NB4 (cell line): ENCODE measurements at places on chromosomes 7 and 10.

- DNase-seq: no peak
Measured at GRCh38 chr10:60230892-60231291, 158.8 kb downstream of the ANK3 start.

GRCh38 chr10:30836406-30836805, 195.3 kb downstream of the ZNF438 start:
- no peak for DNase-seq

GRCh38 chr10:31759124-31759798, 169.4 kb downstream of the ARHGAP12 start:
- DNase-seq: no peak

DNA sequence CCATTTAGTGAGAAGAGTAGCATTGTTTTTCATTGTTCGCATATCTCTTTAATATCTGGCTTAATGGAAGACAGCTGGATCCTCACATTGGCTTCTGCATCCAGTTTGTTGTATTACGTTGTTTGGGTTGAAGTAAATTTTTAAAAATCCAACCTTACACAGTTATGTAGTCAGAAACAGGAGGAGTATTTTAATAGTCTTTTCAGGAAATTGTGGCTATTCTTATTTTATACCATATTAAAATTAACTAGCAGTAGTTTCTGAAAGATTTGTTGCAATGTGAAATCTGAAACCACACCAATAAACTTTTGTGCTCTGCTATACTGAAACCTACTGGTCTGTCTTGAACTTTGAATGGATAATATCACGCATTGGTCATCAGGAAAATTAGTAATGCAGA, 27.9 kb downstream of the MYPN start:
- DNase-seq: no peak

DNA sequence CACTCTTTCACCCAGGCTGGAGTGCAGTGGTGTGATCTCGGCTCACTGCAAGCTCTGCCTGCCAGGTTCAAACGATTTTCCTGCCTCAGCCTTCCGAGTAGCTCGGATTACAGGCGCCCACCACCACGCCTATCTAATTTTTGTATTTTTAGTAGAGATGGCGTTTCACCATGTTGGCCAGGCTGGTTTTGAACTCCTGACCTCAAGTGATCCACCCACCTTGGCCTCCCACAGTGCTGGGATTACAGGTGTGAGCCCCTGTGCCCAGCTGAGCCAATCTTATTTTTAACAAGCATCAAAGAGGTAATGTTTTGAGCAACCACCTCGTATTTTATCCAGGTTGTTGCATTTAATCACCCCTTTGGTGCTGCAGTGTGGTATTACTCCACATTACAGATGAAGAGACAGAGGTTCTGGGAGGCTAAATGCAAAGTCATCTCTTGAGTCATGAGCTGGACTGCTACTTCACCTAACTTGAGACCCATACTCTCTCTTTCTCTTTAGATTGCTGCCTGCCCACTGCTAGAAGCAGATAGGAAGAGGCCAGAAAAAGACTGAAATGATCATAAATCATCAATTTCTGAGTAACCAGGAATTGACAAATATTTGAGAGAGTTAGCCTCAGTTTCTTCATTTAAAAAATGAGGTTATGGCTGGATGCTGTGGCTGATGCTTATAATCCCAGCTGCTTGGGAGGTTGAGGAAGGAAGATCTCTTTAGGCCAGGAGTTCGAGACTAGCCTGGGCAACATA, 116.2 kb downstream of the CAMK1D start:
- no peak for DNase-seq

DNA sequence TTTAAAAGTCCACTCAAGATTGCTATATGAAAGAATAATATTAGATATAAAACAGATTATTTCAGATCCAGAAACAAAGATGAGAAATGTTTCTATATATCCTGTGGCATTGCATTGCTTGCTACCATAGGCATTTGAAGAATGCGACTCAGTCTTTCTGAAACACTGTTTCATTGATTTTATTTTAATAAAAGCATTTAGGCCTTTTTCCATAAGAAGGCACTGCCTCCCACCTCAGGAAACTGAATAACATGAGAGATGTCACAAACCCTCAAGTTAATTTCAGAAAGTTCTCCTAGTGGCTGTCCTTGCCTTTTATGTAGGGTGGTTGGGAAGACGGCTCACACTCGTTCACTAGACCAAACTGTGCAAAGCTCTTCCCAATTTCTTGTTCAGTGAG, 23.3 kb downstream of the PRPS1L1 start:
- DNase-seq: no peak

DNA sequence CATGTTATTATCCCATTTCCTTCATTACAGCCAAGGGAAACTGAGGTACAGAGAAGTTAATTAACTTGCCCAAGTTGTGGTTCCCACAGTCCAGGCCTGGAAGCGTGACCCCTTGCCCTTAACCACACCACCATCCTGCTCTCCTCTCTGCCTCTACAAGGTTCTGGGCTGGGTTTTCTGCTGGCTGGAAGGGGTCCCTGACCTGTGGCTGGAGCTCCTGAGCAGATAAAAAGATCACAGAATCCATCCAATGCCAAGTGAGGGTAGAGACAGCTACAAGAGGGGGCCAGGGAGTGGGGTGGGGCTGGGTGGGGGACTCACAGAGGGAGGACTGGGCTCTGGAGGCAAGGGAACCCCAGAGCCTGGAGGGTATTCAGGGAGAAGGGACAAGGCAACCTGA, 9.7 kb downstream of the ASB10 start:
- DNase-seq: no peak

DNA sequence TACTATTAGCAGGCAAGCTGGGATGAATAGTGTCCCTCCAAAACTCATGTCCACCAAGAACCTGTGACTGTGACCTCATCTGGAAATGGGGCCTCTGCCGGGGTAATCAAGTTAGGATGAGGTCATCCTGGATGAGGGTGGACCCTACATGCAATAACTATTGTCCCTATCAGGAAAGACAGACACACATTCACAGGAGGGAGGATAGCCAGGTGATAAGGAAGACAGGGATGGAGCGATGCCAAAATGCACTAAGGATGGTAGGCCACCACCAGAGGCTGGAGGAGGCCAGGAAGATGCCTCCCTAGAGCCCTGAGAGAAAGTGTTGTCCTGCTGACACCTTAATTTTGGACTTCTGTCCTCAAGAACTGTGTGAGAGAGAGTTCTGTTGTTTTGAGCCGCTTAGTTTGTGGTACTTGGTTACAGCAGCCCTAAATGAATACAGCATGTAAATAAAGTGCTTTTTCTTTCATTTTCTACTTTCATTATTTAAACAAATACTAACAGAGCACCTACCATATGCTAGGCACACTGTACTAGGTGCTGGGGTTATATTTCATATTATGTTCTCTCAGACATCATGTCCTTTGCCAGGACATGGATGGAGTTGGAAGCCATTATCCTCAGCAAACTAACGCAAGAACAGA, 111.9 kb downstream of the USP6NL start:
- DNase-seq: no peak

DNA sequence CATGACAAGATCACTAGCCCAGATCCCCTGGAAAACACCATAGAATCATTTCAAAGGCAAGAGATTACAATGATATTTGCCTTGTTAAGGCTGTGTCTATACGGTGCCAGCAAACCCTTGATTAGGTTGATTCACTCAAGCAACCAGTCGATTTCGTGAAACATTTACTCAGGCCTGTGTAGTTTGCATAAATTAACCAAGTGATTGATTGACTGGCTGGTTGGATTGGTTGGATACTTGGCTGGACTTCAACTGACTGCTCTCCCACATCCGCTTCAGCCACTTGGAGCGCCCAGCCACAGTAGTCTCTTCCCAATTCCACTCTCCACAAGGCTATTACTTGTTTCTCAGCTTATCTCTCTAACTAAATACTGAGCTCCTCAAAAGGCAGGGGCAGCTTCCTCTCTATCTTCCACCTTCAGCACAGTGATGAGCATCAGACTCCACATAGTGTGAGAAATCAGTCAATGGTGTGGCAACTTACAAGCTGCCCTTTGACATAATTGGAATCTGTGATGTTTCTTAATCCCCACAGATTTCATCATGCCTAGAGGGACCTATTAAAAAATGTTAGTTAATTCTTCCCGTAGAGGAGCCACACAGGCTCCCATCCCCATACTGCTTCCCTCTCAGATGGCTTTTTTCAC, 217.4 kb downstream of the GRM8 start:
- peak; percentile 12 for DNase-seq

- DNase-seq: no peak
Measured at GRCh38 chr10:43377424-43377883, 6.0 kb downstream of the FXYD4 start.

- no peak for DNase-seq
Measured at GRCh38 chr7:88083883-88084282, 136.0 kb downstream of the SRI start.

DNA sequence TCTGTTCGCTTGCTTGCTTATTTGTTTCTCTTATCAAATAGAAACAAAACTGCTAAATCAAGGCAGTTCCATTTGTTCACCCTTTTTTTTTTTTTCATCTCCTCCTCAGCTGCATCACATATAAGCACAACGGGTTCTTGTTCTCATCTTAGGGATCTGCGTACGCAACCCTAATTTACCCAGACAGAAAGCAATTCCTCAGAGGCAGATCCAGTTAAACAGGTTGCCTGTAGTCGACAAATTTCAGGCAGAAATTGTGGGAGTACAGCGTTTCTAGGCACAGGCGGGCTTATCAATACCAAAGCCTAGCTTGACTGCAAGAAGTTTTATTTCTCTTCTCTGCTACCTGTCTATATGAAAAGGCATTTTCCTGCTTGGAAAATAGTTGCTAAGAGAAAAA, 565.4 kb downstream of the NXPH1 start:
- DNase-seq: no peak

GRCh38 chr10:102782673-102783551, 39.2 kb downstream of the WBP1L start:
- DNase-seq: peak; percentile 27

GRCh38 chr7:81926-82756, 110.2 kb upstream of the FAM20C start:
- no peak for DNase-seq

DNA sequence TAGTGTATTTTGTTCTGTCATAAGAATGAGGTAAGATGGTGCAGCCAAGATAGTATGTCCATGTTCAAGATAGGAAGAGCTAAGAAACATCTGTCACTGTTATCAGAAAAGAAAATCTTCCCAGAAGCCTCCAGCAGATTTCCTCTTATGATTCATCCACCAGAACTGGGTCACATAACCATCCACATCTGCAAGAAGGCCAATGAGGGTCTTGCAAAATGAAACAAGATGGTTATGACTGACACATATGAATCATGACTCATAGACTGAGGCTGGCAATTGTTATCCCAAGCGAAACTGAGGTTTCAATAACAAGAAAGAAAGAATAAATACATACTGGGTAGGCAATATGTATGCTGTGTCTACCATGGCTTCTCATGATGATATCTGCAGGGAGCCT, 30.3 kb downstream of the CCNJ start:
- peak; percentile 88 for DNase-seq

GRCh38 chr10:7546385-7546967, 120.3 kb downstream of the ITIH5 start:
- no peak for DNase-seq

GRCh38 chr7:104442481-104442880, 114.1 kb downstream of the LHFPL3 start:
- no peak for DNase-seq
